Activated B cell treated with CpG ODN at 0.5 μM for 24 hours (primary cell): ENCODE measurements at places on chromosomes 1 and 21.
A peak's percentile ranks its signal among the peaks of the same experiment; 100 is the strongest.

GRCh38 chr1:41537788-41538351 lies 53.4 kb upstream of the EDN2 start:
- DNase-seq, result peak; percentile 14

GRCh38 chr1:108570128-108570527 lies 10.2 kb downstream of the EEIG2 start:
- DNase-seq, result no peak

DNA sequence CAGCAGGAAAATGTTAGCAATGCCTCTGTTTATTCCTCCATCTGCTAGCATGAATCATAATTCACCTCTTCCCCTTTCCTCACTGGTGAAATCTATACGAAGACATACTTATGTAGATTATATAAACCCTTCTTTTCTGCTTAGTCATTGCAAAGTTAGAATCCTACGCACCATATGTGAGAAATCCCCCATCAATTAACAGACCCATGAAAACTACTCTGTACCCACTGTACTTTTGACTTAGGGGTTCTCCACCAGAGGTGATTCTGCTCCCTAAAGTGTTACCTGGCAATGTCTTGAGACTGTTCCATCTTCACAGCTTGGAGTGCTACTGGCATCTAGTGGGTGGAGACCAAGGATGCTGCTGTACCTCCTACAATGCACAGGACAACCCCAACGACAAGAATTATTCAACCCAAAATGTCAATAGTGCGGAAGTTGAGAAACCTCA lies 49.6 kb upstream of the KCTD3 start:
- DNase-seq, result no peak

- no peak for DNase-seq
Measured at GRCh38 chr1:79749607-79750006, 743.1 kb upstream of the ADGRL4 start.

DNA sequence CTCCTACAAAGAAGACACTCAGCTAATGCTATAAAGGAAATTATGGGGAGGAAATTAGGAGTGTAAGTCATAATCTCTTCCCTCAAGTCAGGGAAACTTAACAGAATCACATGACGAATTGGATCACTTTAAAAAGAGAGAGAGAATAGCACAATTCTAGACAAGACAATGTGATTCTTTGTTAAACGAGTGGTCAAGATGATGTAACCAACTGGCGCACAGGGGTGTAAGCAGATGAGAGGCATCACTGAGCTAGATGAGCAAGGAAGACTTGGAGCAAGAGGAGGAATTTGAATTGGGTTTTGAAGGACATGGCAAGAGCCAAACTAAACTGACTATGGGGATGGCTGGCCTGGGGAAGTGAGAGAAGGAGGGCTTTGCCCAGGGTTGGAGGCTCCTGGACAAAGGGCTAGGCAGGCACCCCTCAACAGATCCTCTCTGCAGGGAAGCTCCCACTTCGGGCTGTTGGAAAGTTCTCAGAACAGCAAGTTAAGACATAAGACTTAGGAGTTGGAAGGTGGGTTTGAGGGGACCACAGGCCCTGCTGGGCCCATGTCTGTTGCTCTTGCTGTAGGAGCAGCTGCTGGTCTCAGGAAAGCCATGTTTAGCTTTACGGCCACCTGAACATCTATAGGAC lies 123.9 kb upstream of the GRIK3 start:
- no peak for DNase-seq

DNA sequence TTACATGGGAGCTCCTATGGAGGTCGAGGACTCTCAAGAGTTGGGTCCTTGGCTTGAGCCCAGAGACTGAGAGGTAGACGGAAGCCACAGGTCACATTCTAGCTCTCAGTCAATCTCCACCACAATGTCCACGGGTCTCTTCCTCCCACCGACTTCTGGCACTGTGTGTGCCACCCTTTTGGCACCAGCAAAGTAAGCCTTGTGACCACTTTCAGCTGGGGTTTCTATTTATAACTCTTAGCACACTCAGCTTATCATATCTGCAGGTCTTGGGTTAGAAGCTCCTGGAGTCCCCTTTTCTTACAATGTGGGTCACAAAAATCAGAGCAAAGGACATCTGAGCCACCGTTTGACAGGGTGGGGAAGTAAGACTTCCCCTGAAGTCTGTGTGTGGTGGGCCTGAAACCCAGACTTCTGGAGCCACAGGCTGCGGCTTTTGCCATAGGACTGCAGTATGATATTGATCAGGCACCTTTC lies 28.3 kb downstream of the NCMAP start:
- no peak for DNase-seq
